ENCODE measurements at places on chromosomes 7 and 10. TPM values are rescaled to one million over a fixed set of nuclear protein-coding genes. Genes with fewer than 3 reads are reported as not detected.

- DNase-seq = no peak
These were observed 216.1 kb downstream of the CCDC3 start for GRCh38 chr10:12785415-12785831.

- DNase-seq = no peak
These were observed 58.7 kb upstream of the TFEC start for GRCh38 chr7:116089293-116089692.

MYO1G gene
- 36.3 TPM for total RNA-seq

DNA sequence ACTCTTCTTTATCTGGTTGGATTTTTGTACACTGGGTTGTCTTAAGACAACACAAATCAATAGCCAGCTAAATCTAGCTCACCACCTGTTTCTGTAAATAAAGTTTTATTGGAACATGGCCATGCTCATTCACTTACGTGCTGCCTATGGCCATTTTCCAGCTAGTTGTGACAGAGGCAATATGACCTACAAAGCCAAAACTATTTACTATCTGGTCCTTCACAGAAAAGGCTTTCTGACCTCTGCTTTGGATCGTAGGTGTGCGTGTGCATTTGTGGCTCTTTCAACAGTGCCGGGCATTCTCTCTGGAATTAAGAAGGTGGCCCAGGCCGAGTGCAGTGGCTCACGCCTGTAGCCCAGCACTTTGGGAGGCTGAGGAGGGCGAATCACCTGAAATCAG lies 45.5 kb downstream of the NRAP start:
- no peak for DNase-seq

AMZ1 gene
- total RNA-seq = 0.47 TPM

DNA sequence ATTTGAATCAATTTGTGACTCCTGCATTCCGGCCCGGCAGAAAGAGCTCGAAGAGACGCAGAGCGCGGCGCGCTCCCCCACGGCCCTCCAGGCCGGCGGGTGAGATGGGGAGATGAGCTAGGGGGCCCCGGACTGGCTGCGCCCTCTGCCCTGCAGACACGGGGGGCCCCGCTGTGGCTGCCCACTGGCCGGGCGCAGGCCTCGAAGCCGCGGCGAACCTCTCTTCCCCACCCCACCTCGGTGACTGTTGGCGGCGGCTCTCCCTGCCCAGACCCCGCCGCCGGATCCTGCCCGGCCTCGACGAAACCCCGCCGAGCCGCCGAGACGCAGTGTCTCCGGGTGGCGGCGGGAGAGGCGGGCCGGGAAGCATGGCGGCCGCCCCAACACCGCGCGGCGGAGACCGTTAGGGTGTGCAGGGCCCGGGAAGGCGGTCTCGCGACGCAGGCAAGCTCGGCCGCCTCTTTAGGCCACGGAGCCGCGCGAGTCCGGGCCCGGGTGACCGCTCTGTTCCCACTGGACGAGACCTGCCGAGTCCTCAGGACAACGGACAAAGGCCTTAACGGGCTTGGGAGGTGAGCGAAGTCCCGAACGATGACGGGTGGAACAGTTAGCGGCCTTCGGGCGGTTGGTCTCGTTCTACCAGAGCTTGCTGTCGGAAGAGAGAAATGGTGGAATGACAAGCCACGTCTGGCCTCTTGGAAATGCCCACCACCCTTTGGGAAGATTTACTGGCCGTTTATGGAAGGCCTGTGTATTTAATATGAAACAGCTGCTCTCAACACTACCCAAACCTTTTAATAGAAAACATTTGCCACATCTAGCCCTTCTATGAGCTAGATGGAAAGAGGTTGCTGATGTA lies 24.3 kb downstream of the NUP42 start:
- peak; percentile 51 for DNase-seq

DNA sequence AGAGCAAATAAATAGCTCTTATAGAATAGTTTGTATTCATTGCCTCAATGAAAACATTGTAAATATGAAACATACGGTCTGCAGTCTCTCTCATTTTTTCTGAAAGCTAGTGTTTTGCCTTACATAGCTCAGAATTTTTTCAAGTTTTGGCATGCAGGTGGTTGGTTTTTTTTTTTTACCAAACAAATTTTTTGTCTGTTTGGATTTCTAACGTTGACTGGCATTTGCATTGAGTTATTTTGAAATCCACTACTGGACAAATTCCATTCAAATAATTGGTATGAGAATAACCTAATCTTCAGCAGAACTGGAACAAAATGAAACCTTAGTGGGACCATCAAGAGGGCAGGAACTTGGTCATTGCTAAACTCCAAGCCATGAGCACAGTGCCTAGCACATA lies 107.6 kb upstream of the SAMD8 start:
- DNase-seq = no peak

DNA sequence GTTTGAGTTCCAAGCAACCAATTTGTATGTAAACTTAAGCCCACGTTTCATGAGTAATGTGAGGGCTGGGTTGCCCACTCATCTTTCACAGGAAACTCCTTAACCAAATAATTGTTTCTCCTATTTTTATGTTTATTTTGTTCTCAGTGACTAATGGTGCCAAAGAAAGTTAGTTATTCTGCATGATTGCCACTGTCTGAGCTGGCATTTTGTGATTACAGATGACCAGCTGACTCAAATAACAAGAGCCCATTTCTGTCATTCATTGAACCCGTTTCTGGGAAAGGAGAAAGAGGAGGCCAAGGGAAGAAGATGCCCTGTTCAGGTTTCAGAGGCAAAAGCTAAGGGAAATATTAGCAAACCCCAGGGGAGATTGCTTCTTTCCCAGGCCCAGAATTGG lies 186.9 kb upstream of the MYO3A start:
- DNase-seq = no peak

DNA sequence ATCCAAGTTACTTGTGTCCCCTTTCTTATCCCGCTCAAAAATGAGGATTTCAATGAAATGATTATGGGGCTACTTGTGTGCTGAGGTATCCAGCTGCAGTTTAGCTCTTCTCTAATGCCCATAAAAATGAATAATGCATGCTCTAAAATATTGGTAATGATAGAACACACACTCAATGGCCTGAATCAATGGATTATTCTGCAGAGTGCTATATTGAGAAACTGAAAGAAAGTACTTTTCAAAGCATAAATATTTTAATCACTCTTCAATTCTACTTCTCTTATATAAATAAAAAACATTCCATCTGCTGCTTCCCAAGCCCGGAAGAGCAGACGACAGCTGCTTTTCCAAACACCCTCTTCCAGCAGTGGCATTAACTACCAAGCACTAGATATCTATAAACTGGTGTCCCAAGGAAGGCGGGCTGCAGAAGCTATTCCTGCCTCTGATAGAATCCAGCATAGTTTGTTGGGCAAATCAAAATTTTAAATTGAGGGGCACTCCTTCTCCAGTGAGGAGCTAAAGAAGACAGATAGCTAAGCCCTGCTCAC lies 284.9 kb upstream of the AOAH start:
- no peak for DNase-seq

TYW1B gene
- 6.8 TPM for total RNA-seq

- DNase-seq = no peak
These were observed 2.4 kb upstream of the NIPSNAP2 start for GRCh38 chr7:55962014-55962413.

GRCh38 chr10:44965651-44966097 lies 6.1 kb downstream of the RASSF4 start:
- DNase-seq = no peak

DNA sequence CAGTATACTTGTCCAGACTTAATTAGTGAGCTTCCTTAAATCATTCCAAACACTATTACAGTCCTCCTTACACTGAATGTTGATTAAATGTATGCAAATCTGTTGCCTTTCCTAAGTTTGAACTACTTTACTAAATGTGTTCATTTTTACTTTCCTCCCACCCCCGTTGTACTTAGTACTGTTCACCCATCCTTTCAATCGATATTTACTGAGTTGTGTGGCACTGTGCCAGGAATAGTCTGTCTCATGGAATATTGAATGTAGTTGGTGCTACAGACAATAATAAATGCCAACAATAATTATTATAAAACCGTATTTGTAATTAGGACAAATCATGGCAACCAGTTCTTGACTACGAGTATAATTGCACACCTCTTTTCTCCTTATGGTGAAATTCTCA lies 335.7 kb downstream of the GPR37 start:
- no peak for DNase-seq

- no peak for DNase-seq
These were observed 268.1 kb downstream of the HPSE2 start for GRCh38 chr10:98967601-98968000.

DNA sequence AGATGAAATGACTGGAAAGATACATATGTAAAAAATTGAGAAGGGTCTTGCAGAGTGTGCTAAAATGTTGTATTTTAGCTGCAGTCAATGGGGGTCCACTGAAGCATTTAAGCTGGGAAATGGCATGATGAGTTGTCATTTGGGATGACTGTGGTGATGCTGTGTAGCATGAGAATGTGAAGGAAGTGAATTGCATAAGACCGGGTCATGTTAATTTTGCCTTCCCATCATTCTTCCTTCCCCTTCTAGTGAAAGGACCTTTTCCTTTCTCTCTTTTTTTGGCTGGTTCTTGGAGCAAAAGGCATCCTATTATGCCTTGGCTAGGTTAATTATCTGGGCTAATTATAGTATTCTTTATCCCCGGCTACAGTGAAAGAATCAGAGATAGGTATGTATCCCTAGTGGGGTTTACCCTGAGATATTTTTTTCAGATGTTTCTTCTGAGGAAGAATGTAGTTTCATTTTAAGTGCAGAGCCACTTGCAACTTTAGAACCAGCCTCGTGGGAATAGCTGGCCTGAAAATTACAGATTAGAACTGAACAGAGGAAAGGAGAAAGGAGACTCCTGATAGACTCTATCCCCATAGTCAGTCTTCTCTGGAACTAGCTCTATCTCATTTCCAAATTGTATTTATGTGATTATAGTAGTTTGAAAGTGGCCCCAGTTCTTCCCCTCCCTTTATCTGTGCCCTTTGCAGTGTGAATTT lies 93.6 kb downstream of the HGF start:
- no peak for DNase-seq

DNA sequence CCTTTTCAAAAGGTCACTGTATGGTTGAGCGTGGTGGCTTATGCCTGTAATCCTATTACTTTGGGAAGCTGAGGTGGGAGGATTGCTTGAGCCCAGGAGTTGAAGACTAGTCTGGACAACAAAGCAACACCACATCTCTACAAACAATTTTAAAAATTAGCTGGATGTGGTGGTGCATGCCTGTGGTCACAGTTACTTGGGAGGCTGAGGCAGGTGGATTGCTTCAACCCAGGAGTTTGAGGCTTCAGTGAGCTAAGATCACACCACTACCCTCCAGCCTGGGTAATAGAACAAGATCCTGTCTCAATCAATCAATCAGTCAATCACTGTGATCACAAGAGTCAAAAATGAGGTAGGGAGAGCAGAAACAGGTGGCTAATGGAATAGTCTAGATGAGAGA lies 97.0 kb downstream of the SUGCT start:
- no peak for DNase-seq

- DNase-seq = no peak
These were observed 7.1 kb downstream of the GIMAP1 start for GRCh38 chr7:150723467-150723866.

- DNase-seq = no peak
These were observed 76.7 kb upstream of the SFMBT2 start for GRCh38 chr10:7487528-7487927.

FGFBP3 gene
- 0.77 TPM for total RNA-seq

DNA sequence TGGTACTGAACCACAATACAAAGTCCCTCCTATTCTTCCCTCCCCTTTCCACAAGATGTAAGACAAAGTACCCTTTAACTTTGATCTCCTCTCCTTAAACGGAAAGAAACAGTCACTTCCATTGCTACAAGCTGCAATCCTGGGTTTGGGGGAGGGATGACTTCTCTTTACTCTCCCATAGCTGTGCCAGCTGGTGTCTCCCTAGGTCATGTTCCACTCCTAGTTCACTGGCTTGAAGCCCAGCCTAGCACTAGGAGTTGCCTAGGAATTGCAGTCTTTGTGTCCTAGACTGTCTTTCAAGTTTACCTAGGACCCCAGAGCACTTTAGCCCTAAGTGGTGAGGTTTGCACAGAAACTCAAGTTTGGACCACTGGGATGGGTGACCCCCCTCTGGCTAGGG lies 311.1 kb downstream of the HPSE2 start:
- no peak for DNase-seq

DNA sequence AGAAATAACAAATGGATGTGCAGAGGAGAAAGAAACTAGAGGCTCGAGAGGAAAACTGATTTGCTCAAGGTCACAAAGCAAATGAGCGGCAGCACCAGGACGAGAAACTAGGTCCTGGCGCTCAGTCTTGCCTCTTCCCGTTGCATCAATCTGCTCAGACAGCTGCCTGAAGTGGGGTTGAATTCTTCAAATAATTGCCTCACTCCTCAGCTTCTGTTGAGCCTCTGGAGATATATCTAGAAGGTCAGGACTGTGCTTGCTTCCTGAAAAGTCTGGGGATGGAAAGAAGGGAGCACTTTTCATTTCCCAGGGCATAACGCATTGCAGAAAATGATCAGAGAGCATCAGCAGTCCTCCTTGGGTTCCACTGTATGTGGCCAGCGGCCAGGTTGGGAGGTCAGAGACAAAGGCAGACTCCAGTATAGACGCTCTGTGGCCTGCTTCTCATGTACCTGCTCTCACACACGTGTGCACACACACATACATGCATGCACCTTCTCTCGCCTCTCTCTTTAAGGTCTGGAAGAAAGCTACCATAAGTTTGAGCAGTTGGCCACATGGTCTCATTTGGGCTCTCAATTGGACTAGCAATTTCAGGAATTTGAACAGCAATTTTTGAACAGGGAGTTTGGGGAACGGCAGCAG lies 83.7 kb upstream of the DUSP5 start:
- no peak for DNase-seq

SEM1 gene
- total RNA-seq = 31.0 TPM

DNA sequence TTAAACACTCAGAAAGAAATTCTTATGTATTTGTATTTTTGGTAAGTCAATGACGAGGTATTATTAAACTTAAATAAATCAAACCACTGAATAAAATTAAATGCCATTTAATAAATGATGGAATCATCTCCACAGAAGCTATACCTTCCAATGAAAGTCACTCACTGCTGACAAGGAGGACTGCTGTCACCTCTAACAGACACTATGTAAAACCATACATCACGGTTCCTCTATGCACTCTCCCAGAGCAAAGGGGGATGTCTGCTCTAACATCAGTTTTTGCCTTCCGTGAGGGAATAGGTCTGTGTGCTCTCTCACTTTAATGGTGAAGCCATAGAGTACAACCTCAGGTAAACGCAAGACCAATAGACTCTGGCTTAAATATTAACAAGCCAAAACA lies 99.7 kb upstream of the DDC start:
- DNase-seq = no peak

SFRP5 gene
- 0.27 TPM for total RNA-seq

- no peak for DNase-seq
These were observed 141.6 kb upstream of the GDF10 start for GRCh38 chr10:47158116-47159071.

Data from lower lobe of right lung (tissue), 2 donors.